ENCODE measurements at places on chromosomes 7 and 10. TPM values are rescaled to one million over a fixed set of nuclear protein-coding genes. Genes with fewer than 3 reads are reported as not detected.

GRCh38 chr10:127267442-127267841, 71.1 kb upstream of the INSYN2A start:
- H3K27ac ChIP-seq = no peak overlapping the region
- peaks cover 5% of the 10 kb centered on the region for H3K36me3 ChIP-seq
- no peaks in the 10 kb centered on the region for H3K27me3 ChIP-seq
- no peak for DNase-seq
- H3K4me1 ChIP-seq = no peaks in the 10 kb centered on the region
- no peak overlapping the region for H3K4me3 ChIP-seq

GRCh38 chr10:115903207-115903606, 369.8 kb downstream of the GFRA1 start:
- H3K4me1 ChIP-seq = peaks cover 7% of the 10 kb centered on the region
- H3K36me3 ChIP-seq = no peaks in the 10 kb centered on the region
- no peak overlapping the region for H3K4me3 ChIP-seq
- DNase-seq = no peak
- H3K27me3 ChIP-seq = no peaks in the 10 kb centered on the region
- no peak overlapping the region for H3K27ac ChIP-seq

GRCh38 chr7:69002416-69002815, 595.9 kb upstream of the AUTS2 start:
- H3K36me3 ChIP-seq = peaks cover 6% of the 10 kb centered on the region
- H3K4me1 ChIP-seq = peaks cover 9% of the 10 kb centered on the region
- peaks cover 1% of the 10 kb centered on the region for H3K27me3 ChIP-seq
- no peak overlapping the region for H3K4me3 ChIP-seq

- H3K27me3 ChIP-seq = no peaks in the 10 kb centered on the region
- H3K4me3 ChIP-seq = no peak overlapping the region
- no peak for DNase-seq
- no peaks in the 10 kb centered on the region for H3K4me1 ChIP-seq
- H3K36me3 ChIP-seq = no peaks in the 10 kb centered on the region
Observed at GRCh38 chr10:132737390-132738048, 48.4 kb downstream of the NKX6-2 start.

DNA sequence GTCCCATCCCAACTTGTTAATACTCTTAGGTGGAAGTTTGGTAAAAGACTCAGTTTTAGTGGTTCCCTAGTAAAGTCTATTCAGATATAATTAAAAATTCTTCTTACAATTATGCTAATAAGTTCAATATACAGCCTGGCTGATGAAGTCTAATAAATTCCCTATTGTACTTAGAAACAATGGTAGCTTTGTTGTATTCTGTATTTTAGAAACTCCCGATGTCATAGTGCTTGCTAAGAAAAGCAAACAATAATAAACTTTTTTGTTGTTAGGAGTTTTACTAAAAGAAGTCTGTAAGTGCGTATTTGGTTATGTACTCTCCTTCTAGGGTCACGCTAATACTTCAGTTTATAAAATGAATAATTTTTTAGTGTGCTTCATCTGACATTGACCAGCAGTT, 206.8 kb downstream of the VTI1A start:
- H3K4me3 ChIP-seq = no peak overlapping the region
- DNase-seq = no peak
- peaks cover 2% of the 10 kb centered on the region for H3K36me3 ChIP-seq
- H3K27ac ChIP-seq = no peak overlapping the region
- H3K4me1 ChIP-seq = peaks cover 17% of the 10 kb centered on the region

GRCh38 chr10:50541317-50541716, 82.4 kb downstream of the SGMS1 start:
- no peak overlapping the region for H3K27ac ChIP-seq
- no peaks in the 10 kb centered on the region for H3K36me3 ChIP-seq
- no peak overlapping the region for H3K4me3 ChIP-seq
- no peaks in the 10 kb centered on the region for H3K27me3 ChIP-seq

- H3K27ac ChIP-seq = no peak overlapping the region
- no peaks in the 10 kb centered on the region for H3K4me1 ChIP-seq
- H3K4me3 ChIP-seq = no peak overlapping the region
- H3K27me3 ChIP-seq = peaks cover 53% of the 10 kb centered on the region
- H3K36me3 ChIP-seq = peaks cover 1% of the 10 kb centered on the region
Observed at GRCh38 chr10:98006266-98006665, 24.2 kb downstream of the CRTAC1 start.

DNA sequence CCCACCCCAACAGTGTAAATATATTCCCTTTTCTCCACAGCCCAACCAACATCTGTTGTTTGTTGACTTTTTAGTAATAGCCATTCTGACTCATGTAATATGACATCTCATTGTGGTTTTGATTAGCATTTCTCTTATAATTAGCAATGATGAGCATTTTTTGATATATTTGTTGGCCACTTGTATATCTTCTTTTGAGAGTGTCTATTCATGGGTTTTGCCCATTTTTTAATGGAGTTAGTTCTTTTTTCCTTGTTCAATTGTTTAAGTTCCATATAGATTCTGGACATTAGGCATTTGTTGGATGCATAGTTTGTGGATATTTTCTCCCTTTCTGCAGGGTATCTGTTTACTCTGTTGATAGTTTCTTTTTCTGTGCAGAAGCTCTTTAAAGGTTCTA, 340.1 kb downstream of the NXPH1 start:
- no peaks in the 10 kb centered on the region for H3K4me1 ChIP-seq
- no peak for DNase-seq
- no peak overlapping the region for H3K4me3 ChIP-seq
- no peak overlapping the region for H3K27ac ChIP-seq
- H3K36me3 ChIP-seq = peaks cover 2% of the 10 kb centered on the region
- no peaks in the 10 kb centered on the region for H3K27me3 ChIP-seq

- H3K4me3 ChIP-seq = peak overlapping the region; percentile 23
- H3K27ac ChIP-seq = no peak overlapping the region
- H3K27me3 ChIP-seq = peaks cover 64% of the 10 kb centered on the region
- H3K4me1 ChIP-seq = peaks cover 6% of the 10 kb centered on the region
- no peaks in the 10 kb centered on the region for H3K36me3 ChIP-seq
- peak; percentile 97 for DNase-seq
Observed at GRCh38 chr7:100965723-100966541, 3.4 kb upstream of the MUC12 start.

DNA sequence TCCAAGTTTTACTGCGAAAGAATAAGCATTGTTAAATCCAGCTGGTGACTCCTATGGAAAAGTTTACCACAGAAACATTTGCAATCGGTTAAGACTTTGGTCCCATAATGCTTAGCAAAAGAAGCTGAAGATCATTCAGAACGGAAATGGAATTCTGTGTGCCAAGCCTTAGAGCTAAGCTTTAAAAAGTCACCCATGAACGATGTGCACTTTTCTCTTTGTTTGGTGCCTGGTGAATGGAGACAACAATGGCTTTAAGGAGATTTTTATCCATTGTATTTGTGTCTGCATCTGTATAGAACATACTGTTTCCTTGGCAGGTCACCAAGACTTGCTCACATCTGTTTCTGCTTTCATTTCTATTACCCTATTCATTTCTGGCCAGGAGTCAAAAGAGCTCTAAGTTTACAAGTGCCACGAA, 26.3 kb upstream of the COL1A2 start:
- peaks cover 84% of the 10 kb centered on the region for H3K4me1 ChIP-seq
- no peak for DNase-seq
- H3K4me3 ChIP-seq = peak overlapping the region; percentile 63
- H3K27ac ChIP-seq = peak overlapping the region; percentile 94
- peaks cover 3% of the 10 kb centered on the region for H3K36me3 ChIP-seq
- no peaks in the 10 kb centered on the region for H3K27me3 ChIP-seq

- no peaks in the 10 kb centered on the region for H3K4me1 ChIP-seq
- no peak for DNase-seq
- no peak overlapping the region for H3K27ac ChIP-seq
- no peaks in the 10 kb centered on the region for H3K36me3 ChIP-seq
- H3K4me3 ChIP-seq = no peak overlapping the region
Observed at GRCh38 chr7:72219500-72219899, 192.6 kb downstream of the CALN1 start.

DNA sequence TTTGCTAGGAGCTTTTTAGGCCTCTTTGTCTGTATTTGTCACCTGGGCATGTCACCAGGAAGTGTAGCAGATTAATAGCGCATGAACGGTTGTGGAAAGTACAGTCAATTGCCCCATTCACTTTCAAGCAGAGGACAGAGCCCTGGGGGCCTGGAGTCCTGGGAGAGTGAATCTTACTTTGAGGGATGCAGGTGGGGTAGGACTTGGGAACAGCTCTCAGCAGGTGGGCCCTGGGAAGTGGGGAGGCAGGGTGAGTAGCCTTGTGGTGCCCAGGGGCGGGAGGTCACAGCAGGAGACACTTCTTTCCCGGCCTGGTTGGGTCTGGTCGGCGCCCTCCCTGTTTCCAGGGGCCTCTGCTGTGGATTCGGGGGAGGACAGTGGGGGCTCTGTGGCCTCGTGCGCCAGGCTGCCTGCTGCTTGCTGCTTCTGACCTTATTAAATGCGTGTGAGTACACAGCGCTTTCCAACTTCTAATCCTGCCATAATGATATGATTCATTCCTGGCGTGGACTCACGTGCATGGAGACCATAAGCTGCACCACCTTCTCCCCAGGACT, 51.6 kb upstream of the AQP1 start:
- DNase-seq = no peak
- no peaks in the 10 kb centered on the region for H3K27me3 ChIP-seq
- H3K4me3 ChIP-seq = no peak overlapping the region
- peaks cover 12% of the 10 kb centered on the region for H3K4me1 ChIP-seq
- peaks cover 19% of the 10 kb centered on the region for H3K36me3 ChIP-seq

DNA sequence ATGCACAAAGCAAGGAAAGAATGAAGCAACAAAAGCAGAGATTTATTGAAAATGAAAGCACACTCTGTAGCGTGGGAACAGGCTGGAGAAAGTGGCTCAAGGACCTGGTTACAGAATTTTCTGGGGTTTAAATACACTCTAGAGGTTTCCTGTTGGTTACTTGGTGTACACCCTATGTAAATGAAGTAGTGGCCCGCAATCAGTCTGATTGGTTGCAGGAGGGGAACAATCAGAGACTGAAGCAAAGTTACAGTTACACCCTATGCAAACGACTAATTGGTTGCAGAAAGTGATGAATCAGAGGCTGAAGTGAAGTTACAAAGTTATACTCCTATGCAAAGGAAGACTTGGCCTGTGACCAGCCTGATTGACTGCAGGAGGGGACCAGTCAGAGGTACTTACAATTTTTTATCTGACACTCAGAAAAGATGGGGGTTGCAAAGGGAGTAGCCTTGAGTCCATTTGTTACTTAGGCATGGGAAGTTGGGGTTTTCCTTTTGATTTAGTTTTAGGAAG, 3.6 kb upstream of the MTPN start:
- DNase-seq = no peak
- H3K36me3 ChIP-seq = peaks cover 2% of the 10 kb centered on the region
- peaks cover 15% of the 10 kb centered on the region for H3K4me1 ChIP-seq
- H3K27ac ChIP-seq = no peak overlapping the region

DNA sequence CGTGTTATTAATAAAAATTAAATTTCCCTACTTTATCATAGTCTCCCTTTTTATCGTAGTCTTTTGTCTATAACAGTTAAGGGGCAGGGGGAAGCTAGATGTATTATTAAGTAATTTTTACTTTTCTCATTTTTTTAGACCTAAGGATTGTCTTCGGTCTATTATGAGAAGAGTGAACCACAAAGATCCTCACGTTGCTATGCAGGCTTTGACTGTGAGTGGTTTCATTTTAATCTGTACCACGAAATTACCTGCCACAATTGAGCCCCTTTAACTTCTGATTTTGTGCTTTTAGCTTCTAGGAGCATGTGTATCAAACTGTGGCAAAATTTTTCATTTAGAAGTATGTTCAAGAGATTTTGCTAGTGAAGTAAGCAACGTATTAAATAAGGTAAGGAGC, 40.6 kb downstream of the STAM start:
- no peak overlapping the region for H3K27ac ChIP-seq
- no peak overlapping the region for H3K4me3 ChIP-seq
- DNase-seq = no peak
- H3K4me1 ChIP-seq = peaks cover 24% of the 10 kb centered on the region
- peaks cover 7% of the 10 kb centered on the region for H3K36me3 ChIP-seq

DNA sequence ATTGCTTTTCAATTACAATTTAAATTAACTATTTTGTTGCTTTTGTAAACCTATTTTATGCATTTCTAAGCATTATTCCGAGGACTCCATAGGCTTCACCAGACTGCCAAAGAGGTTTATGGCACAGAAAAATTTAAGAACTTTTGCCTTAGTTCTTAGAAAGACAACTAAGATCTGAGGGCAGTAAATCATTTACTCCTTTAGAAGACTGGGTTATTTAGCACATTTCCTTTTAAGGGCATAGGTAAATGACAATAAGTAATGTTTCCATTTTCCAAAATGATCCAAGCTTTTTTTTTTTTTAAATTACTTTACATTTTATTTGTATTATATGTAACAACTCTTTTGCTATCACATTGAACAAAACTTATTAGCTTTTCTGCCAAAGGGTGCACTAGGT, 15.0 kb upstream of the STEAP4 start:
- no peak for DNase-seq
- H3K27me3 ChIP-seq = peaks cover 6% of the 10 kb centered on the region
- no peaks in the 10 kb centered on the region for H3K36me3 ChIP-seq
- no peak overlapping the region for H3K27ac ChIP-seq
- H3K4me1 ChIP-seq = no peaks in the 10 kb centered on the region

DNA sequence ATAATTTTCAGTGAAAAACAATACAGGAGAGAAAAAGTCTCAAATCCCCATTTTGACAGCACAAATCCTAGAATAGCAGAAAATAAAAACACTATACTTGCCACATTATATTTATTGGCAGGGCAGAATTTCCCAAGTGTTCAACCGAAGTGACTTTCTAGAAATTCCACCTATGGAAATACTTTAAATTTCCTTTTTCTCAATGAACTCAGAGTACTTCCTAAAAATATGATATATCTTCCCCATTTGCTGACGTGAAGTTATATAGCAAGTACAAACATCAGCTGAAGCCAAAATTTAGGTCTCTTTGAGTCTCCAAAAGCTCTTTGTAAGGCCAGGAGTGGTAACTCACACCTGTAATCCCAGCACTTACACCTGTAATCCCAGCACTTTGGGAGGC, 83.3 kb downstream of the NT5C2 start:
- no peaks in the 10 kb centered on the region for H3K27me3 ChIP-seq
- DNase-seq = no peak
- H3K27ac ChIP-seq = no peak overlapping the region
- no peak overlapping the region for H3K4me3 ChIP-seq
- H3K36me3 ChIP-seq = peaks cover 2% of the 10 kb centered on the region

- H3K36me3 ChIP-seq = no peaks in the 10 kb centered on the region
- peak overlapping the region; percentile 86 for H3K27ac ChIP-seq
- H3K27me3 ChIP-seq = no peaks in the 10 kb centered on the region
- peaks cover 48% of the 10 kb centered on the region for H3K4me1 ChIP-seq
Observed at GRCh38 chr10:11875494-11876281, 52.5 kb downstream of the PROSER2 start.

- peaks cover 30% of the 10 kb centered on the region for H3K4me1 ChIP-seq
- no peak for DNase-seq
Observed at GRCh38 chr10:36638462-36639155, 486.8 kb upstream of the ANKRD30A start.

The RBP3 gene
- total RNA-seq = not detected

The SPOCK2 gene
- total RNA-seq = 0.32 TPM

The OR2A14 gene
- not detected for total RNA-seq

The VAX1 gene
- not detected for total RNA-seq

The HOXA10 gene
- total RNA-seq = 0.12 TPM

The PLPP4 gene
- total RNA-seq = 3.0 TPM

The LMOD2 gene
- not detected for total RNA-seq

The PRSS37 gene
- not detected for total RNA-seq

The COL13A1 gene
- total RNA-seq = 25.6 TPM
